Brain (organoid and tissue), 16 donors: ENCODE measurements at places on chromosomes 3 and 15. TPM values are rescaled to one million over a fixed set of nuclear protein-coding genes. Genes with fewer than 3 reads are reported as not detected.

ZNF502 gene
- polyA plus RNA-seq = 2.0 TPM

TRAIP gene
- polyA plus RNA-seq = 6.8 TPM

C2CD4B gene
- 0.20 TPM for polyA plus RNA-seq

FBXO40 gene
- 0.17 TPM for polyA plus RNA-seq

ALG1L2 gene
- not detected for polyA plus RNA-seq

MESP1 gene
- polyA plus RNA-seq = 17.5 TPM

ZNF619 gene
- 1.8 TPM for polyA plus RNA-seq

GP9 gene
- polyA plus RNA-seq = not detected

MUC13 gene
- polyA plus RNA-seq = not detected

ZDHHC3 gene
- polyA plus RNA-seq = 56.0 TPM

PLA2G4E gene
- not detected for polyA plus RNA-seq

LEKR1 gene
- 0.48 TPM for polyA plus RNA-seq

SLC30A4 gene
- polyA plus RNA-seq = 1.7 TPM

EXD1 gene
- 0.10 TPM for polyA plus RNA-seq

SERP1 gene
- polyA plus RNA-seq = 57.0 TPM

SPG21 gene
- 111 TPM for polyA plus RNA-seq

CDV3 gene
- polyA plus RNA-seq = 61.4 TPM

SETD2 gene
- 9.9 TPM for polyA plus RNA-seq

PRTG gene
- 0.14 TPM for polyA plus RNA-seq

OR5H14 gene
- not detected for polyA plus RNA-seq

RBSN gene
- 12.6 TPM for polyA plus RNA-seq

AGTR1 gene
- 0.20 TPM for polyA plus RNA-seq

ADAMTS7 gene
- 0.97 TPM for polyA plus RNA-seq

ACSBG1 gene
- 34.7 TPM for polyA plus RNA-seq

KNG1 gene
- polyA plus RNA-seq = 0.15 TPM

SENP5 gene
- polyA plus RNA-seq = 5.3 TPM

SPTBN5 gene
- polyA plus RNA-seq = 0.12 TPM

NOX5 gene
- not detected for polyA plus RNA-seq

CHRFAM7A gene
- polyA plus RNA-seq = 0.61 TPM
